NCI-H187 (cell line): ENCODE measurements at places on chromosomes 12 and 14.

- no peak for DNase-seq
These were observed 165.0 kb downstream of the GRIN2B start for GRCh38 chr12:13816394-13816793.

DNA sequence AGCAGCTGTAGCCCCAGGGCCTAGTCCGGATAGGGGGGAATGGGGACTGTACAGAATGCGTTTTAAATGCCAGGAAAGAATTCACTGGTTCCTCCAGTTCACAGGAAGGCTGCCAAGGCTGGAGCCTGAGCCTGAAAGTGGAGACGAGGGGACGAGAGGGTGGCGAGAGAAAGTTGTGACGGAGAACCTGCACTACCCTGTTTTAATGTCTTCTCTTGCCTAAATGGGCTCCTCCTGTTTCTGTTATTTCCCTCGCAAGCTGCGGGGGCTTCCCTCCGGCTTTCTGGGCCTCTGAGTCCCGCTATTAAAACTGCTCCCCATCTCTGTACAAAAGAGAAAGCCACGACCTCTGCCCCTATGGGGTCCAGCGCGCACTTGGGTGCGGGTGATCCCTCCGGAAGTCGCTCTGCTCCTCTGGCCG is 4.5 kb downstream of the C1QL4 start:
- DNase-seq = no peak

- DNase-seq = no peak
These were observed 17.8 kb downstream of the CCDC92 start for GRCh38 chr12:123954647-123955350.

DNA sequence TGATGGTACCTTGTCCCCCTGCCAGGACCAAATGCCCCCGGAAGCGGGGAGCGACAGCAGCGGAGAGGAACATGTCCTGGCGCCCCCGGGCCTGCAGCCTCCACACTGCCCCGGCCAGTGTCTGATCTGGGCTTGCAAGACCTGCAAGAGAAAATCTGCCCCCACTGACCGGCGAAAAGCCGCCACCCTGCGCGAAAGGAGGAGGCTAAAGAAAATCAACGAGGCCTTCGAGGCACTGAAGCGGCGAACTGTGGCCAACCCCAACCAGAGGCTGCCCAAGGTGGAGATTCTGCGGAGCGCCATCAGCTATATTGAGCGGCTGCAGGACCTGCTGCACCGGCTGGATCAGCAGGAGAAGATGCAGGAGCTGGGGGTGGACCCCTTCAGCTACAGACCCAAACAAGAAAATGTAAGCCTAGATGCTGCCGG is 410 bp downstream of the MYF6 start:
- no peak for DNase-seq

- DNase-seq = no peak
These were observed 281.1 kb upstream of the RTL1 start for GRCh38 chr14:101184572-101184971.

GRCh38 chr14:73261520-73262426 is 24.5 kb downstream of the PAPLN start:
- no peak for DNase-seq

- DNase-seq = no peak
These were observed 140.1 kb upstream of the SLCO1C1 start for GRCh38 chr12:20555015-20555414.

- DNase-seq = no peak
These were observed 789.3 kb downstream of the TMTC2 start for GRCh38 chr12:83476006-83476405.

GRCh38 chr14:62364161-62364560 is 601.9 kb downstream of the SNAPC1 start:
- DNase-seq = no peak

- no peak for DNase-seq
These were observed 30.3 kb downstream of the EFCAB11 start for GRCh38 chr14:89924268-89924667.

- no peak for DNase-seq
These were observed 170.0 kb downstream of the KLHL28 start for GRCh38 chr14:44791730-44792129.

DNA sequence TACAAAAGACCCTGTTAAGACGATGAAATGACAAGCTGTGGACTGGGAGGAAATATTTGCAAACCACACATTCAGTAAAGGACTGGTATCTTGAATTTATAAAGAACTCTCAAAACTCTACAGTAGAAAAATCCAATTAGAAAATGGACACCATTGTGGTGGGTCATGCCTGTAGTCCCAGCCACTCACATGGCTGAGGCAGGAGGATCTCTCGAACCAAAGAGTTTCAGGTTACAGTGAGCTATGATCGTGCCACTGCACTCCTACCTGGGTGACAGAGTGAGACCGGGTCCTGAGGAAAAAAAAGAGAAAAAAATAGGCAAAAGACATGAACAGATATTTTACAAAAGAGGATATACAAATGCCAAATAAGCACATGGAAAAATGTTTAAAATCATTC is 41.9 kb downstream of the TTC6 start:
- no peak for DNase-seq

GRCh38 chr12:112898380-112898779 is 8.4 kb upstream of the OAS1 start:
- no peak for DNase-seq

DNA sequence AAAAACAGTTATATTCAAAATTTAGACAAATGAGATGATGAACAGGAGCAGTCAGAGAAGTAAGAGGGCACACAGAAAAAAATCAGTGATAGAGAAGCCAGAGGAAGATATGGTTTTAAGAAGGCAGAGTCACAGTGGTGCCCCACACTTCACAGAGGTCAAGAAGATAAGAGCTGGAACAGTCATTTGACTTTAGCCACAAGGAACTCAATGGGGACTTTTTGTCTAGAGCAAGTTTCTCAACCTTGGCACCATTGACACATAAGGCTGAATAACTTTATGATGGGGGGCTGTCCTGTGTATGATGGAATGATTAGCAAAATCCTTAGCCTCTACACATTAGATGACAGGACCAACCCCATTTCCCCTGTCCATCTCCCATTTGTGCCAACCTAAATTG is 172.8 kb upstream of the PLEKHG7 start:
- DNase-seq = no peak
